ENCODE measurements at places on chromosomes 11 and 22. TPM values are rescaled to one million over a fixed set of nuclear protein-coding genes. Genes with fewer than 3 reads are reported as not detected.

DNA sequence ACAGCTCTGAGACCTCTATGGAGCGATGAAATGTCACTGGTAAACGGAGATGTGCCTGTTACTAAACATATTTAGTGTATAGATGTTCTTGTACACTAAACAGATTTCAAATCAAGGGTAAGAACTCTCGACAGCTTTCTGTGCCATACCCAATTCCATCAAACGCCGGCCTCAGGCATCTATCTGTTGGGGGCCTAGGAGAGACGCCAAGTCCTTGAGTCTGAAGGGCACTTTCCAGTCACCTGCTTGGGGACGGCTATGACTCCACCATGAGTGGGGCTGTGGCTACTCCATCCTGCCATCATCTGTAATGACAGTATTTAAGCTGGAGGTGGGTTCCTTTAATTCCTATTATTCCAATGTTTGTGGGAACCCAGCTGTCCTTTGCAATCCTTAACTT, 87.8 kb downstream of the SHANK2 start:
- H3K27ac ChIP-seq, result no peak overlapping the region
- no peaks in the 10 kb centered on the region for H3K27me3 ChIP-seq
- no peak overlapping the region for H3K4me3 ChIP-seq
- no peaks in the 10 kb centered on the region for H3K4me1 ChIP-seq

DNA sequence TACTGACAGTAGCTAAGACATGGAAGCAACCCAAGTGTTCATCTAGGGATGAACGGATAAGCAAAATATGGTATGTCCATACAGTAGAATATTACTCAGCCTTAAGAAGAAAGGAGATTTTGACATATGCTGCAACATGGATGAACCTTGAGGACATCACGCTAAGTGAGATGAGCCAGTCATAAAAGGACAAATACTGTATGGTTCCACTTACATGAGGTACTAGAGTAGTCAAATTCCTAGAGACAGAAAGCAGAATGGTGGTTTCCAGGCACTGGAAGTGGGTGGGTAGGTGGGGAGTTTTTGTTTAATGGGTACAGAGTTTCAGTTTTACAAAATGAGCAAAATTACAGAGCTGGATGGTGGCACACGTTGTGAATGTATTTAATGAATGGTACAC, 18.1 kb downstream of the CHST1 start:
- H3K4me3 ChIP-seq, result no peak overlapping the region
- no peaks in the 10 kb centered on the region for H3K36me3 ChIP-seq
- no peaks in the 10 kb centered on the region for H3K4me1 ChIP-seq
- no peaks in the 10 kb centered on the region for H3K27me3 ChIP-seq

- H3K27ac ChIP-seq, result no peak overlapping the region
- H3K4me3 ChIP-seq, result no peak overlapping the region
- no peak for DNase-seq
- peaks cover 8% of the 10 kb centered on the region for H3K4me1 ChIP-seq
These were observed 802 bp downstream of the SYT13 start for GRCh38 chr11:45285250-45285828.

DNA sequence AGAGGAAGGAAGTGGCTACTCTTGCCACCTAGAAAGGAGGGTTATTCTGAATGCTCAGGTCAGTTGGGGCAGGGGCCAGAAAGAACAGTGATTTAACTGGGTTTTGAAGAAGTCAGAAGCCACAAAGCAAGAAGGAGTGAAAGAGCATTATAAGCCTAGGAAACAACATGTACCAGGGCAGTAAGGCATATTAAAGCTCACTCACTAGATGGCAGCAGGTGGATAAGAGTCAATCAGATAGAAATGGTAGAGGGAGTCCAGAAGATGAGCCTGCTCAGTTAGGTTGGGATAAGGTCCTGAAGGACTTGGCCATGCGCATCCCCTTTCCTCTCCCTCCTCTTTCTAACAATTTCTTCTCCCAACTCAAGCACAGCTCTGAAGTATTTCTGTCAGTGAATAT, 22.0 kb upstream of the PATE1 start:
- H3K4me3 ChIP-seq, result no peak overlapping the region
- H3K36me3 ChIP-seq, result no peaks in the 10 kb centered on the region
- DNase-seq, result peak; percentile 15
- no peaks in the 10 kb centered on the region for H3K27me3 ChIP-seq

GRCh38 chr11:19573666-19574065, 139.0 kb upstream of the NAV2 start:
- peaks cover 25% of the 10 kb centered on the region for H3K4me1 ChIP-seq
- H3K27ac ChIP-seq, result no peak overlapping the region
- H3K4me3 ChIP-seq, result no peak overlapping the region
- H3K36me3 ChIP-seq, result no peaks in the 10 kb centered on the region
- peaks cover 4% of the 10 kb centered on the region for H3K27me3 ChIP-seq

DNA sequence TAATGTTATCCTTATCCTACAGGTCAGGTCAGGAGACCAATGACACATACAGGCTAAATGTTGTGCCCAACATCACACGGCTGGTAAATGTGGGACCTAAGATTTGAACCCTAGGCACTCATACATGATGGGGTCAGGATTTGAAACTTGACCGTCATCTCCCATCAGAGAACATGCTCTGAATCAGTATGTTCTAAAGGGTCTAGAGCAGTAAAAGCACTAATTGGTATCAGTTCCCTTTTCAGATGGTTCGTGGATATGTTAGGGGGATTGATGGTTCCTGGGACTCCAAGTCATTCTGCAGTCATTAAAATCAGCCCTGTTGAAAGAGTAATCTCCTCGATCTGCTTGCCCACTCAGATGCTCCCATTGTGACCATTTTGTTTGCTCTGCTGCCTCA, 65.5 kb downstream of the BMAL1 start:
- DNase-seq, result no peak
- H3K4me3 ChIP-seq, result no peak overlapping the region
- H3K4me1 ChIP-seq, result peaks cover 22% of the 10 kb centered on the region

- no peaks in the 10 kb centered on the region for H3K36me3 ChIP-seq
- no peaks in the 10 kb centered on the region for H3K27me3 ChIP-seq
- DNase-seq, result no peak
These were observed 21.3 kb downstream of the IZUMO1R start for GRCh38 chr11:94325681-94326080.

DNA sequence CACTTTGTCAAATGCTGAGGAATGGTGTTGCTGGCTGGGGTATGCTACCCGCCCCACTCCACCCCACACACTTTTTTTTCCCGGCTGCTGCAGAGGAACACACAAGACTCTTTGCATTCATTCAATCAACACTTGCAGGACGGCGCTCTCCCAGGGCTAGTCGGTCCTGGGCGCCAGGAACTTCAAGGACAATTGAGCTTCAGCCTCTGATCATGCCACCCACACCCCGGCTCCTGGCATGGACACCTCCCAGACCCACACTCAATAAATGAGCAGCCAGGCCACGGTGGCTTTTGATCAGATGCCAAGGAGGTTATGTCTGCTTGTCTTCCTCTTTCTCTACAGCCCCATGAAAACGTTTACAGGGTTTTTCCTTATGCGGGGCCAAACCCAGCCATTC, 19.8 kb downstream of the TPST2 start:
- peaks cover 5% of the 10 kb centered on the region for H3K4me1 ChIP-seq
- H3K27ac ChIP-seq, result no peak overlapping the region
- H3K36me3 ChIP-seq, result peaks cover 3% of the 10 kb centered on the region
- DNase-seq, result no peak
- no peaks in the 10 kb centered on the region for H3K27me3 ChIP-seq

GRCh38 chr11:64611869-64612646, 21.0 kb downstream of the SLC22A12 start:
- H3K27me3 ChIP-seq, result peaks cover 7% of the 10 kb centered on the region
- no peak for DNase-seq
- no peak overlapping the region for H3K27ac ChIP-seq
- H3K4me1 ChIP-seq, result no peaks in the 10 kb centered on the region
- no peaks in the 10 kb centered on the region for H3K36me3 ChIP-seq
- no peak overlapping the region for H3K4me3 ChIP-seq

- H3K4me1 ChIP-seq, result no peaks in the 10 kb centered on the region
- H3K4me3 ChIP-seq, result no peak overlapping the region
- H3K27me3 ChIP-seq, result no peaks in the 10 kb centered on the region
- H3K27ac ChIP-seq, result no peak overlapping the region
These were observed 26.6 kb upstream of the IL17RA start for GRCh38 chr22:17057959-17058814.

Gene NPTXR
- total RNA-seq, result 5.4 TPM

Gene SLC22A6
- total RNA-seq, result not detected

GRCh38 chr11:22730319-22730718, 63.9 kb downstream of the GAS2 start:
- no peaks in the 10 kb centered on the region for H3K4me1 ChIP-seq
- DNase-seq, result no peak
- no peak overlapping the region for H3K4me3 ChIP-seq
- H3K27ac ChIP-seq, result no peak overlapping the region
- H3K36me3 ChIP-seq, result no peaks in the 10 kb centered on the region

DNA sequence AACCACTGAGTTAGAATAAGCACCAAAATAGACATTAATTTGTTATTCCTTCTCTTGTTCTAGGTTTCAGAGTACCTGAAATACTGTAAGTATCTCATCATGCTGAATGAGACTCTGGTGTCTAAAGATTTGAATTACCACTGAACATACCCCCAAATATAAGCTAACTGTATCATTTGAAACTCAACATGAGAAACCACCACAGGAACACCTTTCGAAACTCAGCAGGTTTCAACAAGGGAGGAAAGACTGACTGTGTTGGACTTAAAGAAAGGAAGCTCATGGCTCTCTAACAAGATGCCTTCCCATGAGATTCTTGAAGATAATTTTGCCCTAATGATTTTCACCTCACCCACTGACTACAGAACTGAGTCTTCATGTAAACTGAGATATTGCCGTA, 37.0 kb downstream of the PRCP start:
- no peak overlapping the region for H3K27ac ChIP-seq
- no peak for DNase-seq
- no peaks in the 10 kb centered on the region for H3K36me3 ChIP-seq
- H3K27me3 ChIP-seq, result no peaks in the 10 kb centered on the region
- H3K4me1 ChIP-seq, result peaks cover 11% of the 10 kb centered on the region

- no peaks in the 10 kb centered on the region for H3K36me3 ChIP-seq
- no peaks in the 10 kb centered on the region for H3K27me3 ChIP-seq
- peaks cover 13% of the 10 kb centered on the region for H3K4me1 ChIP-seq
- H3K27ac ChIP-seq, result no peak overlapping the region
- H3K4me3 ChIP-seq, result no peak overlapping the region
These were observed 18.4 kb downstream of the LRP5 start for GRCh38 chr11:68330700-68331337.

- peaks cover 9% of the 10 kb centered on the region for H3K36me3 ChIP-seq
- H3K4me3 ChIP-seq, result no peak overlapping the region
- peaks cover 20% of the 10 kb centered on the region for H3K4me1 ChIP-seq
- H3K27ac ChIP-seq, result no peak overlapping the region
- H3K27me3 ChIP-seq, result no peaks in the 10 kb centered on the region
- DNase-seq, result no peak
These were observed 89.0 kb downstream of the CWC15 start for GRCh38 chr11:94884376-94884775.

- DNase-seq, result no peak
- no peak overlapping the region for H3K27ac ChIP-seq
- peaks cover 7% of the 10 kb centered on the region for H3K4me1 ChIP-seq
- H3K36me3 ChIP-seq, result no peaks in the 10 kb centered on the region
- H3K27me3 ChIP-seq, result no peaks in the 10 kb centered on the region
These were observed 35.0 kb downstream of the LRP5 start for GRCh38 chr11:68347345-68347744.

Gene TRIM64
- total RNA-seq, result 0.18 TPM
